ENCODE measurements at places on chromosomes 2 and 18. TPM values are rescaled to one million over a fixed set of nuclear protein-coding genes. Genes with fewer than 3 reads are reported as not detected.

DNA sequence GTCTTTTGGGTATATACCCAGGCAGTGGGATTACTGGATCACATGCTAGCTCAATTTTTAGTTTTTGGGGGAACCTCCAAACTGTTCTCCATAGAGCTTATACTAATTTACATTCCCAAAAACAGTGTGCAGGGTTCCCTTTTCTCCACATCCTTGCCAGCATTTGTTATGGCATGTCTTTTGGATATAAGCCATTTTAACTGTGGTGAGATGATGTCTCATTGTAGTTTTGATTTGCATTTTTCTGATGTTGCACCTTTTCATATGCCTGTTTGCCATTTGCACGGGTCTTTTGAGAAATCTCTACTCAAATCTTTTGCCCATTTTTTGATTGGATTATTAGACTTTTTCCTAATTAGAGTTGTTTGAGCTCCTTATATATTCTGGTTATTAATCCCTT lies 8.0 kb downstream of the FASTKD1 start:
- DNase-seq, result no peak

DNA sequence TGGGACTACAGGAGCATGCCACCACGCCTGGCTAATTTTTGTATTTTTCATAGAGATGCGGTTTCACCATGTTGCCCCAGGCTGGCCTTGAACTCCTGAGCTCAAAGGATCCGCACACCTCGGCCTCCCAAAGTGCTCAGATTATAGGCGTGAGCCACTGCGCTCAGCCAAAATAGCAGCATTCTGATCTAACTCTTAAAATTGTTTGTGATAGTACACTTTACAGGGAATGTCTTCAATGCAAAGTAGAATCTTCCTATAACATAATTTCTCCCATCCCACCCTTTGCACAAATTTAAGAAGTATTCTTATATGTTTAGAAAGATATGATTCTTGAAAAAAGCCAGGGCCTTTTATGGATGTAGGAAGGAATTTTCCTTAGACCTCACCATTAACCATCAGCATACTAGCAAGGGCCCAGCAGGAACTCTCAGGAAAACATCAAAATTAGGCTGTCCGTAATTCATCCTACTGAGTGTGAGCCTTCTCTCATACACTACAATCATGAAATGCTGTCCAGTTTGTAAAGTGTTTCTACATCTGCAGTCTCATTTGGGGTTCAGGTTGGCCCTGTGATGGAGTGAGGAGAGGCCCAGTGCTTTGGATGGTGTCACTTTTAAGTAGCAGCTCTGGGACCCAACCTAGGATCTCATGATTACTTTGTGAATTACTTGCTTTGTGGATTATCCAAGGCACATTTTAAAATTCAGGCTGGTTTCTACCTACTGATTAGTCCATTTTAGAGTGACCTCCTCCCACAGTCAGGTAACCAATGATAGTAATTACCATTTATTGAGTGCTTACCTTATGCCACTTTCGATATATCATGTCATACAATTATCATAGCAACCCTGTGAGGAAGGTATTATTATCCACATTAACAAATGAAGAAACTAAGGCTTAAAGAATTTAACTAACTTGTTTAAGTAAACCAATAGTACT lies 37.5 kb upstream of the DLX1 start:
- no peak for DNase-seq

GRCh38 chr2:164498836-164499235 lies 122.4 kb downstream of the GRB14 start:
- DNase-seq, result no peak

GRCh38 chr18:46877329-46877987 lies 39.8 kb downstream of the PIAS2 start:
- DNase-seq, result no peak

DNA sequence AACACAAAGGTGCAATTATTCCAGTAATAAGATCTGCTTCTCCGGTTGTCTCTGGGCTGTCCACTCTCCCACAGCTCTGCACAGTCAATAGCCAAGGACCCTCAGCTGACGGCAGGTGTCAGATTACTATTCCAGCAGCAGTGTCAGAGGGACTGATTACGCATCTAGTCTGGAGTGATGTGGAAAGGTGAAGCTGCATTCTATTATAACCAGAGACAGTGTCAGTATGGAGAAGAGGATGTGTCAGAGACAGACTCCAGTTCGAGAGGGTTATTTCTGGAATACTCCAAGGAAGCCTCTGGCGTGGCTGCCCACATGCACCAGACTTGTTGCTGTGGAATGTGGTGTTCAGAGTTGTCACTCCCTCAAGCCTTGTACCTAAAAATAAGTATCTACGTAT lies 163.6 kb upstream of the TMEM200C start:
- no peak for DNase-seq

DNA sequence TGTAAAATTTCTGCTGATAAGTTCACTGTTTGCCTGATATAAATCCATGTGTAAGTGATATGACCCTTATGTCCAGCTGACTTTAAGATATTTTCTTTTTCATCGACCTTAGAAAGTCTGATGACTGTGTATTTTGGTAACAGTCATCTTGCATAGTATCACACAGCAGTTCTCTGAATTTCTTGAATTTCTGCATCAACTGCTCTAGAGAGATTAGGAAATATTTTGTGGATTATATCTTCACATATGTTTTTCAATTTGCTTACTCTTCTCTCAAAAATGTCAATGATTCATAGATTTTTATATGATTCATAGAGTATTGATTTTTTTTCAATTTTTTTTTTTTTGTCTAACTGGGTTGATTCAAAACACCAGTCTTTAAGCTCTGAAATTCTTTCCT lies 945.3 kb downstream of the TRIB2 start:
- DNase-seq, result no peak

Gene RUFY4
- total RNA-seq, result not detected

Gene LYG2
- not detected for total RNA-seq

Gene SCG2
- 0.97 TPM for total RNA-seq

Gene HK2
- total RNA-seq, result 31.2 TPM

Gene TFCP2L1
- not detected for total RNA-seq

Gene CCDC74A
- 4.7 TPM for total RNA-seq

Data from fibroblast of villous mesenchyme (primary cell).